ENCODE measurements at places on chromosomes 1 and 21. TPM values are rescaled to one million over a fixed set of nuclear protein-coding genes. Genes with fewer than 3 reads are reported as not detected.

The NOL9 gene
- total RNA-seq = 27.9 TPM

The GFI1 gene
- total RNA-seq = 1.5 TPM

The CLCNKB gene
- 73.2 TPM for total RNA-seq

The PGLYRP3 gene
- not detected for total RNA-seq

The LRRC39 gene
- total RNA-seq = 30.3 TPM

The VANGL1 gene
- total RNA-seq = 11.5 TPM

The SNIP1 gene
- total RNA-seq = 15.4 TPM

The BRWD1 gene
- total RNA-seq = 96.7 TPM

The CLCNKA gene
- 20.8 TPM for total RNA-seq

The SCP2 gene
- 105 TPM for total RNA-seq

The SRSF10 gene
- total RNA-seq = 111 TPM
